G401 (cell line): ENCODE measurements at places on chromosomes 1 and 21.

GRCh38 chr1:231861541-231862481, 235.2 kb downstream of the DISC1 start:
- no peak for DNase-seq

- DNase-seq: no peak
These were observed 72.6 kb downstream of the TENT5C start for GRCh38 chr1:117678246-117678977.

- peak; percentile 94 for DNase-seq
These were observed 3.1 kb downstream of the ACAP3 start for GRCh38 chr1:1304331-1305299.

DNA sequence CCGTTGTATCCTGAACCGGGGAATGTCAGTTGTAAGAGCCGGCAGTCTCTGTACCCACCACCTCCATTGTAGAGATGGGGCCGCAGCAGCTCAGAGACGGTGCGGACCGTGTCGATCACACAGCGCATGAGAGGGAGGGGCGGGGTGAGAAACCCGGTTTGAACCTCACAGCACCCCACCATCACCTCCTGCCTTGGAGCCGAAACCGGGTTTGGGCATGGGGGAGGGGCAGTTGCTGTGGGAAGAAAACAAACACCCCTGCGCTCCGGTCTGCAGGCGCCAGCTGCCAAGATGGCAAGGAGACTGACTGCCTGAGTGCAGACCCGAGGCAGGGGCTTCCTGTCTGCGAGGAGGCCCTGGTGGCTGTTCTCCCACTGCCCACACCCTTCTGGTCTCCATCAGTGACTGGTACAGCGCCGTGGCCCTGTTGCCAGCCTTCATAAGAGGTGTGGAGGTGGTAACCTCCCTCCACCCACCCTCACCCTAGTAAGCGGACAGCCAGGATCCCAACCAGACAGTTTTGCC, 69.2 kb upstream of the SSBP3 start:
- DNase-seq: no peak
